GM13977 (cell line): ENCODE measurements at places on chromosomes 12 and 14.

DNA sequence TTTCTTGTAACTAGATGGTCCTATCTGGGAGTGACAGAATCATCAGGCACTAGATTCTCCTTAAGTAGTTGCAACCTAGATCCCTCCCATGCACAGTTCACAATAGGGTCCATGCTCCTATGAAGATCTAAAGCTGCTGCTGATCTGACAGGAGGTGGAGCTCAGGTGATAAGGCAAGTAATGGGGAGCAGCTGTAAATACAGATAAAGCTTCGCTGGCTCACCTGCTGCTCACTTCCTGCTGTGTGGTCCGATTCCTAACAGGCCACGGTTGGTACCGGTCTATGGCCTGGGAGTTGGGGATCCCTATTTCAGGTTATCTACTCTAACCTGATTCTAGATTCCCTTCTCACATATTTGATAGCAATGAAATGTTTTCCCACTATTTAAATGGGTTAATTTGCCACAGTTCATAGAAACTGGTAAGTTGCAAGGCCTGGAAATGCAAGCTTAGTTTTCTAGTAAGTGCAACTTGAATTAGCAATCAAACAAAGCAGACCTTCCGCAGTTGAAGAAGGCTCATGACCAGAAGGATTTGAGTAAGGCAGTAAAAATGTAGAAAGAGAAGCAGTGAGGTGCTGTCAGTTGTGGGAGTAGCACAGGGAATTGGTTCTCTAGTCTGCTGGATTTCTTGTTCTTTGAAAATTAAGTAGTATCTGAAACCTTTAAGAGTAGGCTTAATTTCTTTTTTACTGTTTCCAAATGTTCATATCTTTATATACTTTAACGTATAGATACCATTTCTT is 332.3 kb downstream of the EGLN3 start:
- no peak for DNase-seq

- DNase-seq, result no peak
Measured at GRCh38 chr12:46557539-46558373, 185.2 kb upstream of the SLC38A2 start.

GRCh38 chr12:4978737-4979136 is 64.9 kb upstream of the KCNA5 start:
- no peak for DNase-seq

- DNase-seq, result no peak
Measured at GRCh38 chr12:68863109-68863770, 55.3 kb downstream of the MDM2 start.

DNA sequence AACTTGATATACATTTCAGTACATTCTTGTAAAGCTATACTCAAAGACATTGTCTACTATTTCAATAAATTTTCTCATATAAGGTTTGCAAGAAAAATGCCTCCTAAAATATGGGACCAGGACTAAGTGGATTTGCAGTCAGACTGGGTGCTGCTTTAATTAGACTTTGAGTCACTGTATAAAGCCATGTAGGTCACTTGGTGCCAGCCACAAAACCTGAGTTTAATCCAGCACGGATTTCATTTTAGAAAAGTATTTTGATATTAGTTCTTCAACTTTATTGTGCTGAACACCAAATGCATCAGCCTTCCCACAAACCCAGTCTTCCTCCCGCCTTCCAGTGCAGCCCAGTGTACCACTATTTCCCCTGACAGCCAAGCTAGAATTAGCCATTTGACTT is 9.9 kb upstream of the NID2 start:
- DNase-seq, result no peak

- DNase-seq, result no peak
Measured at GRCh38 chr12:128381946-128382345, 115.0 kb downstream of the TMEM132C start.

GRCh38 chr12:55973599-55974307 is at the start of gene RAB5B:
RAB5B (plus strand) TSS chr12:55974078; CDS start chr12:55986961, 12,883 bp downstream.
- DNase-seq, result peak; percentile 96

DNA sequence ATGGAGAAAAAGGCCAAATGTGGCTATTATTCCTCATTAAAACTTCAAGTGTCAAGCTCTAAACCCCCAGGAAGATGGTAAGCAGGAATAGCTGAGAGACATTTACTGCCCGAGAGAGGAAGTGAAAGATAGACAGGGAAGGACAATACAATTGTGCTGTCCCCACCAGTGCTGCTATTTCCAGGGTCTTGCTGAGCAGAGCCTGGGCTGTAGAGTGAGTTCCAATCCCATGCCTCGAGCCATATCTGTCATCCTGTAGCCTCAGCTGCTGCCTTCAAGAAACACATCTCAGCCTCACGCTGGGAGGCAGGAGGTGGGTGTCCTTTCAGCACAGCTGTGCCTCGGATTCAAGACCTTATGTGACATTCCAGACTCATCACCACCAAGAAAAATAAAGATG is 114.0 kb downstream of the RPAP3 start:
- DNase-seq, result no peak

- DNase-seq, result no peak
Measured at GRCh38 chr14:102500158-102500662, 9.4 kb downstream of the ANKRD9 start.

DNA sequence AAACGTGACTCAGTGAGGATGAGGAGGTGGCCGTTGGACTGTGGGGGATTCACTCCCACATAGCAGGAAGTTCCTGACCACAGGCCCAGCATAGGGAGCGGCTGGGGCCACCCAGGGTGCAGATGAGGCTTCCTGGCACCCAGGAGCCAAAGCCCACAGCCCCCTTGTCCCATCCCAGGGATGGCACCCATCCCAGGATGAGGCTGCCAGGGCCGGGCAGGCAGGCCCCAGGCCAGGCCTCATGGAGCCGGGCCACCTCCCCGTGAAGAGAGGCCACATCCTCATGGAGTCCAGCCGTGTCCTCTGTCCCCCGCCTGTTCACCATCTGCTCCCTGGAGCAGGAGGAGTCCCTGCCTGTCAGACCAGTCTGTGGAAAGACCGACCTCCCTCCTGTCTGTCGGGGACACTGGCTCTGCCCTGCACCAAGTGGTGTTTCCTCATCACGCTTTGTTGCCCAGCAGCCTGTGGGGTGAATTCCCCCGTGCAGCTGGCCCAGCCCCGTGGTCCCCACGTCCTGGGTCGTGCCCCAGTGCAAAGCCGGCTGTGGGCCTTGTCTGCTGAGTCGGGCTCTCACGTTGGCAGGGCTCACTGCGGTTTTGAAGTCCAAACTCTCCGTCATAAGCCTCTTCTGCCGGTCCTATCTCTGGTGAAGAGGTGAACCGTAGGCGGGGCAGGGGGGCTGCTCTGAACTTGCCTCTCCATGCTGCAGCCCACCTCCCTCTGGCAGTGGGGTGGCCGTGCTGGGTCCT is 24.5 kb downstream of the MMP17 start:
- no peak for DNase-seq

DNA sequence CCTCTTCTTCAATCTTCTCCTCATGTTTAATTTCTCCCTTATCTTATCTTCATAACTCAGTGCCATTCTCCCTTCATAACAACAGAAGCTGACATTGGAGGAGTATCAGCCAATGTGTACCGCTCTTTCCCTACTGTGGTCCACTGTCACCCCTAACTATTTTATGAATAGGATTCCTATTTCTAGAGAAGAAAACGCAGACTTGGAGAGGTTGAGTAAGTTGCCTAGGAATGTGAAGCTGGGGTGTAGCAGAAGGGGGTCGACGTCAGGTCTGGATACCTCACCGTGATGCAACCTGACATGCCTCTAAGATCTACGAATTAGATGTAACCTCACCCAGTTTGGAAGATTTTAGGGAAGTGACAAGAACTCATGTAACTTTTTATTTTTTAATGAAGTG is 17.1 kb downstream of the LMO3 start:
- no peak for DNase-seq
